ENCODE measurements at places on chromosomes 4 and X.

DNA sequence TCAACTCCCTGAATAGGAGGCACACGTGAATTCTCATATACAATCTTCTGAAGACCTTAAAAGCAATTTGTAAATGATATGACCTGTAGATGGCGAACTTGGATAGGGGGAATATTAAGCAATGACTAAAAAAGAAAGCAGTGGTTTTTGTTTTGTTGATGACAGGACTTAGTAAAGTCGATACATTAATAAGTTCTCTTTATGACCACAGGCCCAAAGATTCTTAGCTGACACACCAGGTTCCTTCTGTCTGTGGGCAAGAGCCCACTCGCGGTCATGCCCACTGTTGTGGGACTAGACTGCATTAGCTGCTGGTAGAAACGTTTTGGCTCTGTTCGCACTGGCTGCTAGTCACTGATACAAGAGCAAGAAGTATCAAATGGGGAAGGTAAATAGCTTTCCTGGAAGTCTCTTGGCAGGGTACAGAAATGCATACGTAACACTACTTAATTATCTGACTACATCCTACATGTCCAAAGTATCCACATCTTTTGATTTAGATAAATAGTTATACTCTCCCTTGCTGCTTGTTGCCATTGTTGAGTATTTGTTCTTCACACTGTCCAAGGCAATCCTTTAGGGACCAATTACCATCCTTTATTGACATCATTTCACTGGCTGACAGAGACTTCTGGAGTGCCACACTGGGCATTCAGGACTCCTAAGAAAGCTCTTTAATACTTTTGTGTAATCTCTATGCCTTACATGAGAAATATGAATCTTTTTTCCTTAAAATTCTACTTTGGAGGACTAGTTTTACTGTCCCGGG is 31.0 kb downstream of the ALPK1 start:
- DNase-seq = no peak
- H3K27ac ChIP-seq = no peak overlapping the region
- no peak overlapping the region for H3K4me3 ChIP-seq
- H3K36me3 ChIP-seq = peaks cover 8% of the 10 kb centered on the region
- no peaks in the 10 kb centered on the region for H3K4me1 ChIP-seq
- H3K27me3 ChIP-seq = no peaks in the 10 kb centered on the region

DNA sequence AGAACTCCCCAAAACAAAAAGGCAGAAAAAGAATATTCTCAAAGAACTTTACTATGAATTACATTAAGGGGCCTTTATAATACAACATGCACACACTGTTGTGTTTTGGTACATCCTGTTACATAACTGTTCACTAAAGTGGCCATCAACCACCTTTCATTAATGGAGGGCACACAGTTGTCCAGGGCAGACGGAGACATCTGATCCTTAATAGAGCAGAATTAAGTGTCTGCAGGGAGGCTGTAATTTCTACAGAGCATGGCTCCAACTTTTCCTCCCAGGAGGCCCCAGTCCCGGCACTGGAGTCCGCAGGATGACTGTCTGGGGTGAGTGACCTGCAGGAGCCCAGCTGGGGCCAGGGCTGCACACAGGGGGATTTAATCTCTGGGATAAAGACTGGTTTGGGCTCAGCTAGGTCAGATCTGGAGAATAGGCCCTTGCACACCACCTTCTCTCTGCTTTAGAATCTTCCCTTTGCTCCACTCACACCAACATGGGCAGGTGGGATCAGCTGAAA is 233.4 kb downstream of the MAML3 start:
- H3K36me3 ChIP-seq = no peaks in the 10 kb centered on the region
- peaks cover 34% of the 10 kb centered on the region for H3K4me1 ChIP-seq
- H3K4me3 ChIP-seq = no peak overlapping the region

- peak overlapping the region; percentile 91 for H3K27ac ChIP-seq
- H3K4me3 ChIP-seq = peak overlapping the region; percentile 89
- H3K4me1 ChIP-seq = no peaks in the 10 kb centered on the region
- DNase-seq = no peak
Observed at GRCh38 chr4:51842167-51842553, 793 bp upstream of the DCUN1D4 start.

- no peak overlapping the region for H3K4me3 ChIP-seq
- no peaks in the 10 kb centered on the region for H3K27me3 ChIP-seq
- peaks cover 51% of the 10 kb centered on the region for H3K4me1 ChIP-seq
Observed at GRCh38 chr4:76219299-76220055, 5.9 kb upstream of the SCARB2 start.

- H3K27ac ChIP-seq = no peak overlapping the region
- peaks cover 14% of the 10 kb centered on the region for H3K36me3 ChIP-seq
- no peaks in the 10 kb centered on the region for H3K4me1 ChIP-seq
Observed at GRCh38 chrX:100926453-100926852, 2.3 kb downstream of the XKRX start.

- H3K4me1 ChIP-seq = no peaks in the 10 kb centered on the region
- no peaks in the 10 kb centered on the region for H3K27me3 ChIP-seq
- DNase-seq = no peak
- H3K27ac ChIP-seq = no peak overlapping the region
- H3K4me3 ChIP-seq = no peak overlapping the region
- peaks cover 8% of the 10 kb centered on the region for H3K36me3 ChIP-seq
Observed at GRCh38 chr4:185412412-185412811, 13.4 kb downstream of the UFSP2 start.

- DNase-seq = no peak
- peaks cover 12% of the 10 kb centered on the region for H3K36me3 ChIP-seq
- peaks cover 19% of the 10 kb centered on the region for H3K4me1 ChIP-seq
Observed at GRCh38 chr4:123585111-123585510, 188.5 kb downstream of the SPRY1 start.

GRCh38 chrX:118352566-118352965 is 6.7 kb downstream of the WDR44 start:
- peaks cover 1% of the 10 kb centered on the region for H3K36me3 ChIP-seq
- H3K4me1 ChIP-seq = peaks cover 35% of the 10 kb centered on the region
- no peak overlapping the region for H3K4me3 ChIP-seq
- no peaks in the 10 kb centered on the region for H3K27me3 ChIP-seq

Data from Calu3 (cell line).